Cortex of kidney (tissue), 1 donor: ENCODE measurements at places on chromosomes 3 and 15.

GRCh38 chr3:46890132-46890531, 12.6 kb downstream of the PTH1R start:
- no peak for DNase-seq

DNA sequence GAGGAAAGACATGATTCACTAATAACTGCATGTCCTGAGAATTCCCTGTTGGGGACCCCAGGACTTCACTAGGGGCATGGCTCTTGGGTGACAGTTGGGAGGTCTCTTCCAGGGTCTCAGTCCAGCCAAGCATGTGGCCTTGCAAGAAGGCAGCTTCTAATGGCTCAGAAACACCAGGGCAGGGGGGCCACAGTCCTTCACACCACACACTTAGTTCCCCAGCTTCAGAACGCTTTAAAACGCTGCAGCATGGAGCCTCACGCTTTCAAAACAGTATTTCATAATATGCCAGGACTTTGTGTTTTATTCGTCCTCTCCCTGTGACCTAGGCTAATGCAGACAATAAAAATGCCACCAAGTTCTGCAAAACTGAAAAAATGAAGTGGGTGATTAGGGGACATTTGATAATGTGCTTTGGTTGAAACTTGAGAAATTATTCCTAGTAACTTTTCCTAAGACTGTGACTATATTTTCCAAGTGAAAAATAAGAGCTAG, 48.4 kb upstream of the LIMD1 start:
- no peak for DNase-seq

DNA sequence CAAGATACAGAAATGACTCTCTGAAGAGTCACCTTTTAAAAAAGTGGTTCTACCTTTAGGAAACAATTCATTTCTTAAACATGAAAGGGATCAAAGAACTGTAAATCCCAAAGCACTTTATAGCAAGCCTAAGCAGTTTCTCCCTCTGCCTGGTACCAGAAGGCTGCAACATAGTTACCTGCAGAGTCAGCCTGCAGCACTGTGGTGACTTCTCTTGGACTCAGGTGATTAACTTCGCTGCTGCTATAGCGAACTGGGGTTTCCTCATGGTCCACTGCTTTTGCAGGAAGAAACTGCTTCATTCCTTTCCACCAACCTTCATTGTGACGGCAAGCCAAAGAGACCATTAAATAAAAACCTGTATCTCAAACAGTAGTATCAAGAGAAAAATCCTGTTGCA, 37.3 kb downstream of the ST3GAL6 start:
- no peak for DNase-seq

DNA sequence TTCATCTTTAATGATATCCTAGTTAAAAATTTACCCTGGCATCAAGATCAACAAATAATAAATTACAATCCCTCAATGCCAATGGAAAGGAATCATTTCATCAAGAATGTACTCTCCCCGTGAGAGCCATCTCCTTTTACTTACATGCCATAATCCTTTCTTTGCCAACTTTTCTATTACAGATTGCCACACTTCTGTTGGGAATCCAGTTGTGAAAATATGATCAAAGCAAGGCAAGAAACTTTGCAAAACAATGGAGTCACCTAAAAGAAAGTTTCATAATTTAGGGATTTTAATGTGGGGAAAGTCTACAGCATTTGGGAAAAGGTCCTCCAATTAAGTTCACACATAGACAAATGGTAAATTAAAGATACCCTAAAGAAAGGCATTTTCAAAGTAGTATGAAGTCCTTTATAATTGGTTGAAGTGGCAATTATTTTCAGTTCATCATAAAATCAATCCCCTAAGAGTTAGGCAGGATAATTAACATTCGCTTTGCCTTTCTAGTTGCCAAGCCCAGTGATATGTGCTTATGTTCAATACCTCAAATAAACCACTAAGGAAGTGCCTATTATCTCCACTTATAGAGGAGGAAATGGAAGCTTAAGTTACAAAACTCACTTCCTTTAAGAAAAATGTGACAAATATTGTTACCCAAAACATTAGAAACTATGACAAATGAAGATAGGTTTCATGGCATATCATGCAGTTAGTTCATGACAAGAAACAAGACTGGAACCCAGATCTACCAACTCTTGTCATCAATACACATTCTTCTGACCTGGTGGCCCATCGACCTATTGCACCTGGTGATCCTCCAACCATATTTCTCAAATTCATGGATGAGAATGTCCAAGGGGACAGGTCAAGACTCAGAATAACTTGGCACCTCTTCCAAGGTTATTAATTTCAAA, 49.1 kb downstream of the TRANK1 start:
- DNase-seq = no peak

GRCh38 chr3:49813497-49814174, at the start of gene UBA7:
Gene UBA7, minus strand, starts transcription at chr3:49813953. Its CDS starts 166 bp downstream, at chr3:49813787.
- no peak for DNase-seq

GRCh38 chr15:73959801-73960200, 32.3 kb downstream of the STOML1 start:
- no peak for DNase-seq

DNA sequence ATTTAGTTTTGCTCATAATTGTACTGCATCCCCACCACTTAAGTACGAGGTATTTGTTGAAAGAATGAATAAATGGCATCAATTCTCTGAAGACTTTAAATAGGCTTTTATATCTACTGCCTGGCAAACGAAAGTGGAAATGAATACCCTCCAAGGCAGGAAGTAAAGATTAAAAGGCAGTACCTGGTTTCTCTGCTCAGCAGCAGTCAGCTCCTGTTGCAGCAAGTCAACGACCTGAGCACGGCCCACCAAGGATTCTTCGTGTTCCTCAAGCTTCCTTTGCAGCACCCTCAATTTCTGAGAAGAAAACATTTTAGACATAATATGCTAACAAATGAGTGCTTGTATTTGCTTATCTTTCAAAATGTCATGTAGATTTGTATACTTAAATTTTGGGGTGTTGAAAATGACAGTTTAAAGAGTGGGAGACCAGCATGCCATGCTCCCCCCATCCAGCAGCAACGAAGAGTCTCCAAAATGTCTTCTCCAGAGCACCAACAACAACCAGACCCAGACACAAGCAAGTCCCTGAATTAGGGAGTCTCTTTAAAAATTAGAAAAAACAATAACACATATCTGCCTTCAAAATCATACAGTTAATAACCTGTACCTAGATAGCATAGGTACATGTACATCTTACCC, 31.2 kb downstream of the GOLGB1 start:
- DNase-seq = no peak

GRCh38 chr15:61404567-61404966, 175.5 kb upstream of the RORA start:
- DNase-seq = no peak

- DNase-seq = no peak
These were observed 6.9 kb downstream of the PLCH1 start for GRCh38 chr3:155737844-155738460.

DNA sequence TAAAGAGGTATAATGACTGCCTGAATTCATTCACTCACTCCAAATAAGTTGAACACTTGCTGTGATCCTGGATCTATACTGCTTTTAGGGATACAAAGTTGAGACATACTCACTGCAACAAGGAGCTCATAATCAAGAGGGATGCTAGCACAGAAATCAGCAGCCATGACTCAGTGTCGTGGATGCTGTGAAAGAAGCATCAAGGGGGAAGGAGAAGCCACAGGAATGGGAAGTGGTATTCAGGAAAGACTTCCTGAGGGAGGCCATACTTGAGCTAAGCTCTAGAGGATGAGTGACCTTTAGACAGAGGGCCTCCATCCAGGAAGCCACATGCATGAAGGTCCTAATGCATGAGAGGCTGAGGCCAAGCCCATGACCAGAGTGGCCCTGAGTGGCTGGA, 245.7 kb upstream of the RORA start:
- no peak for DNase-seq

GRCh38 chr15:91291673-91292072, 191.6 kb downstream of the SV2B start:
- DNase-seq = no peak

DNA sequence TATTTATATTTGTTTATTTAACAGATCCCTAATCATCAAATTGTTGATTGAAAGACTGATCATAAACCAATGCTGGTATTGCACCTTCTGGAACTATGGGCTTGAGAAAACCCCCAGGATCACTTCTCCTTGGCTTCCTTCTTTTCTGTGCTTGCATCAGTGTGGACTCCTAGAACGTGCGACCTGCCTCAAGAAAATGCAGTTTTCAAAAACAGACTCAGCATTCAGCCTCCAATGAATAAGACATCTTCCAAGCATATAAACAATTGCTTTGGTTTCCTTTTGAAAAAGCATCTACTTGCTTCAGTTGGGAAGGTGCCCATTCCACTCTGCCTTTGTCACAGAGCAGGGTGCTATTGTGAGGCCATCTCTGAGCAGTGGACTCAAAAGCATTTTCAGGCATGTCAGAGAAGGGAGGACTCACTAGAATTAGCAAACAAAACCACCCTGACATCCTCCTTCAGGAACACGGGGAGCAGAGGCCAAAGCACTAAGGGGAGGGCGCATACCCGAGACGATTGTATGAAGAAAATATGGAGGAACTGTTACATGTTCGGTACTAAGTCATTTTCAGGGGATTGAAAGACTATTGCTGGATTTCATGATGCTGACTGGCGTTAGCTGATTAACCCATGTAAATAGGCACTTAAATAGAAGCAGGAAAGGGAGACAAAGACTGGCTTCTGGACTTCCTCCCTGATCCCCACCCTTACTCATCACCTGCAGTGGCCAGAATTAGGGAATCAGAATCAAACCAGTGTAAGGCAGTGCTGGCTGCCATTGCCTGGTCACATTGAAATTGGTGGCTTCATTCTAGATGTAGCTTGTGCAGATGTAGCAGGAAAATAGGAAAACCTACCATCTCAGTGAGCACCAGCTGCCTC, 14.7 kb downstream of the THBS1 start:
- DNase-seq = no peak

DNA sequence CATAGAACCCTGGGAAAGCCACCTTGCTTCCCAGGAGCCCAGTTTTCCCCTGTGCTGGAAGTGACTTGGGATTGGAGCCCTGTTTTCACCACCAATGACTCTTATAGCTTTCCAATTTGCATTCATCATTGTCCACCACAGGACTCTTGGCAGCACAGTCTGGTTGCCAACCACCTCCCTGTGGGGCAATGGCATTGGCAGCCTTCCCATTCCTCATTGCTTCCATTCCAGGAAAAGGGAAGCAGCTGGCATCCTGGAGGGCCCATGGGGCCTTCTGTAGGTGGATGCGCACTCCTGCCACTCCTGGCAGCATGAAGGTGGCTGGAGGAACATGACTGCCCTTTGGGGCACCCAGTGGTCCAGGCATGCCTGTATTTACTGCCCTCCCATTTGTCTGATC, 57.7 kb downstream of the FEM1B start:
- DNase-seq = no peak

GRCh38 chr3:132117642-132118041, 82.8 kb upstream of the CPNE4 start:
- no peak for DNase-seq

GRCh38 chr15:51536965-51537574, 85.5 kb downstream of the DMXL2 start:
- no peak for DNase-seq

- no peak for DNase-seq
These were observed 1223.2 kb downstream of the OTOL1 start for GRCh38 chr3:162719684-162720341.

GRCh38 chr15:58080398-58080797, 14.9 kb upstream of the ALDH1A2 start:
- DNase-seq = no peak

- DNase-seq = no peak
These were observed 41.2 kb upstream of the TJP1 start for GRCh38 chr15:29863438-29863837.

- DNase-seq = no peak
These were observed 117.7 kb downstream of the DNAJB8 start for GRCh38 chr3:128348805-128349531.
